Adrenal gland (tissue), 19 donors: ENCODE measurements at places on chromosomes 1 and 21. TPM values are rescaled to one million over a fixed set of nuclear protein-coding genes. Genes with fewer than 3 reads are reported as not detected.
A peak's percentile ranks its signal among the peaks of the same experiment; 100 is the strongest.

YARS1 gene
- polyA plus RNA-seq = 183 TPM

CHAF1B gene
- polyA plus RNA-seq = 0.77 TPM

AJAP1 gene
- polyA plus RNA-seq = 0.32 TPM

DNA sequence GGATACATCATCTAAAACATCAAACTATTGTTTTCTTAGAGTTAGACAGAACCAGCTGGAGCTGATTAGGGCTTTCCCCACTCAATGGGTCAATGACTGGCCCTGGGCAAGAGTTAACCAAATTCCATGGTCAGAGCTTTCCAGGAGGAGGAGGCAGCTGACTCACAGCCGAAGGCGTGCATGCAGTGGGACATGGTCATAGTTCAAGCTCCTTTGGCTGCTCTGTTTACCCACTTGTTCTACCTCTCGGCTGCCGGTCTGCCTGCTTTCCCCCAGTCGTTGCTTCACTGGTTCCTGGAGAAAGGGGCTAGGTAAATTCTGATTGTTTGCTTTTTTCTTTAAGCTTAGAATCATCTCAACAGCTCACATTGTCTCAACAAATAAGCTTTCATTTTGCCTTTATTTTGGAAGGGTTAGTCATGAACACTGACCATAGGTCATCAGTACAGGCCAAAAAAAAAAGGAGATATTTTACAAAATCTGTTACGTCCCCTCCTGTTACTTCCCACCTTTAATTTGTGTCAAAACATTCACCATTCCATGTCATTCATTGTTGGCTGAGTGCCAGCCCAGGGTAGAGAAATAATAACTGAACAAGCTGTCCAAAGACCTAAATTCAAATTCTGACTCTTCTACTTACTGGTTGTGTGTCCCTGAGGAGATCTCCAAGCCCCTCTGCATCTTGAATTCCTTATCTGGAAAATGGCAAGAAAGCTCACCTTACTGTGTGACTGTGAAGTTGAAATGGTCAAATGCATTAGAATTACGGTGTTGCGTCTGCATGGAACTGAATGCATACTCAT, 12.0 kb downstream of the MAB21L3 start:
- H3K27me3 ChIP-seq = no peaks in the 10 kb centered on the region
- H3K36me3 ChIP-seq = no peaks in the 10 kb centered on the region
- no peaks in the 10 kb centered on the region for H3K4me1 ChIP-seq
- no peak overlapping the region for H3K4me3 ChIP-seq
- H3K27ac ChIP-seq = no peak overlapping the region

- no peaks in the 10 kb centered on the region for H3K4me1 ChIP-seq
- no peak overlapping the region for H3K27ac ChIP-seq
- no peak for DNase-seq
- H3K36me3 ChIP-seq = no peaks in the 10 kb centered on the region
Observed at GRCh38 chr1:109944541-109944940, 33.9 kb downstream of the CSF1 start.

GRCh38 chr1:97570691-97571090, 350.1 kb downstream of the DPYD start:
- no peaks in the 10 kb centered on the region for H3K27me3 ChIP-seq
- H3K4me1 ChIP-seq = no peaks in the 10 kb centered on the region
- peaks cover 2% of the 10 kb centered on the region for H3K36me3 ChIP-seq
- H3K4me3 ChIP-seq = no peak overlapping the region
- no peak overlapping the region for H3K27ac ChIP-seq

- H3K4me3 ChIP-seq = no peak overlapping the region
- peaks cover 10% of the 10 kb centered on the region for H3K4me1 ChIP-seq
- no peaks in the 10 kb centered on the region for H3K27me3 ChIP-seq
Observed at GRCh38 chr1:54804471-54805132, 3.5 kb upstream of the TTC22 start.

DNA sequence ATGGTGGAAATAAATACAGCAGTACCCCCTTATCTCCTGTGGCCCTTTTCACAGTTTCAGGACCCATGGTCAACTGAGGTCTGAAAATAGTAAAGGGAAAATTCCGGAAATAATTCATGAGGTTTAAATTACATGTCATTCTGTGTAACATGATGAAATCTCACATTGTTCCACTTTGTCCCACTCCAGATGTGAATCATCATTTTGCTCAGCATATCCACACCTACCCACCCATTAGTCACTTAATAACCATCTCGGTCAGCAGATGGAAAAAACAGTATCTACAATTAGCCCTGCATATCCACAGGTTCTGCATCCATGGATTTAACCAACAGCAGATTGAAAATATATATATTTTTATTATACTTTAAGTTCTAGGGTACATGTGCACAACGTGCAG, 86.9 kb upstream of the GORAB start:
- no peak overlapping the region for H3K27ac ChIP-seq
- H3K4me1 ChIP-seq = no peaks in the 10 kb centered on the region
- no peaks in the 10 kb centered on the region for H3K36me3 ChIP-seq

DNA sequence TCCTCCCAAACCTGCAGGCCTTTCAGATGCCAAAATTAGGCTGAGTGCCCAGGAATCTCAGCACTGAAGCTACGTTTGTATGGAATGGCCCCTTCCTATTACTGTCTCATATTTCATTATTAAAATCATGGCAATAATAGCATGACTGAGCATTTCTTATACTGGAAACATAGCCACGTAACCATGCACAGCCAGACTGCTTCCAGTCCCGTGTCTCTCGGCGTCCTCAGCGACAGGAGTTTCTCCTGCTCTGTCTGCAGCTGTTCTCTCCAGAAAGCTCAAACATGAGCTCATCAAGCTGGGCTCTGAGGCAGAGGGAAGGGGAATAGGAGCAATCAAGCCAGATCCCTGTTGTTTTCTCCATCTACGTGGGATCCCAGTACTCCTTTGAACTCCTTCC, 104.0 kb downstream of the CDC7 start:
- no peak overlapping the region for H3K27ac ChIP-seq
- no peaks in the 10 kb centered on the region for H3K36me3 ChIP-seq
- H3K27me3 ChIP-seq = no peaks in the 10 kb centered on the region
- no peak for DNase-seq

- no peak overlapping the region for H3K4me3 ChIP-seq
- no peaks in the 10 kb centered on the region for H3K27me3 ChIP-seq
- H3K27ac ChIP-seq = no peak overlapping the region
- peaks cover 15% of the 10 kb centered on the region for H3K4me1 ChIP-seq
- DNase-seq = no peak
- H3K36me3 ChIP-seq = no peaks in the 10 kb centered on the region
Observed at GRCh38 chr1:236806634-236807033, 11.5 kb downstream of the MTR start.

- H3K4me1 ChIP-seq = no peaks in the 10 kb centered on the region
- no peak overlapping the region for H3K27ac ChIP-seq
Observed at GRCh38 chr1:213931836-213932235, 55.9 kb upstream of the PROX1 start.

GRCh38 chr1:59238333-59238934, 58.5 kb upstream of the FGGY start:
- H3K36me3 ChIP-seq = no peaks in the 10 kb centered on the region
- no peak for DNase-seq
- no peak overlapping the region for H3K4me3 ChIP-seq
- no peaks in the 10 kb centered on the region for H3K27me3 ChIP-seq
- H3K4me1 ChIP-seq = peaks cover 3% of the 10 kb centered on the region
- no peak overlapping the region for H3K27ac ChIP-seq

DNA sequence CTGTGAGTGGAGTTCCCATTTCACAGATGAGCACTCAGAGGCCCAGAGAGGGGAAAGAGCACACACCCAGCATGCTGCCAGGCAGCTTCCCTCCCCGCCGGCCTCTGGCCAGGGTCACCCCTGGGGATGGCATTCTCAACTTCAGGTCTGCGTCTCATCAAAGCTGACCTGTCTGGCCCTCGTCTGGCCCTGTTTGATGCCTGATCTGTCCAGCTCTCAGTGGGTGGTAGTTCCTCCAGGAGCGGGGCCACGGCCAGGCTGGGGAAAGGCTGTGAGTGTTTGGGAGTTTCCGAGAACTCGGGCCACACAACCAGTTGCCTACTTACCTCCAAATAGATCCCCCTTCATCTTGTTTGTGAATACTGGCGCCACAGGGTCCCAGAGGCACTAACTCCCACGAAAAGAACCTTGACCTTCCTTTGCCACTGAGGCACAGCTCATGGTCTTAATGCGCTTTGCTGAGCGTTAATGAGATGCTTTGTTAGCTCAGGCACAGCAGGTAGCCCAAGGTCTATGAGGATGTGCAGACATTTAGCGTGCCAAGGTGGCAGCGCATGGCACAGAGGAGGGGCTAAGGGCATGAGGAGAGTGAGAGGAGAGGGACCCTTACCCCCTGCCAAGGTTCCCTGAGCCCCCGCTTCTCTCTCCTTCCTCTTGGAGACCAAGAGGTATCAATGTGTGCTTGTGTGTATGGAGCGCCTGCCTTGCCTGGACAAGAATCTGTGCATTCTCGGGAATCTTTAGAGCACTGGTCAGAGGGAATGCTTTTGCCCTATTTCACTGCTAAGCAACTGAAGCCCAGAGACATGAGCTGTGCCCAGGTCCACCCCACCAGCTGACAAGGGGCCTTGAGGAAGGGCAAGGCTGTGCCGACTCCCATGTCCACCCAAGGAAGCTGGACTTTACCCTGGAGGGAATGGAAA, 61.2 kb downstream of the DISP3 start:
- no peak for DNase-seq
- no peaks in the 10 kb centered on the region for H3K4me1 ChIP-seq
- H3K27me3 ChIP-seq = peaks cover 4% of the 10 kb centered on the region
- no peak overlapping the region for H3K4me3 ChIP-seq

- H3K36me3 ChIP-seq = no peaks in the 10 kb centered on the region
- H3K4me1 ChIP-seq = no peaks in the 10 kb centered on the region
- H3K27ac ChIP-seq = no peak overlapping the region
Observed at GRCh38 chr1:29387210-29387609, 150.9 kb downstream of the PTPRU start.

DNA sequence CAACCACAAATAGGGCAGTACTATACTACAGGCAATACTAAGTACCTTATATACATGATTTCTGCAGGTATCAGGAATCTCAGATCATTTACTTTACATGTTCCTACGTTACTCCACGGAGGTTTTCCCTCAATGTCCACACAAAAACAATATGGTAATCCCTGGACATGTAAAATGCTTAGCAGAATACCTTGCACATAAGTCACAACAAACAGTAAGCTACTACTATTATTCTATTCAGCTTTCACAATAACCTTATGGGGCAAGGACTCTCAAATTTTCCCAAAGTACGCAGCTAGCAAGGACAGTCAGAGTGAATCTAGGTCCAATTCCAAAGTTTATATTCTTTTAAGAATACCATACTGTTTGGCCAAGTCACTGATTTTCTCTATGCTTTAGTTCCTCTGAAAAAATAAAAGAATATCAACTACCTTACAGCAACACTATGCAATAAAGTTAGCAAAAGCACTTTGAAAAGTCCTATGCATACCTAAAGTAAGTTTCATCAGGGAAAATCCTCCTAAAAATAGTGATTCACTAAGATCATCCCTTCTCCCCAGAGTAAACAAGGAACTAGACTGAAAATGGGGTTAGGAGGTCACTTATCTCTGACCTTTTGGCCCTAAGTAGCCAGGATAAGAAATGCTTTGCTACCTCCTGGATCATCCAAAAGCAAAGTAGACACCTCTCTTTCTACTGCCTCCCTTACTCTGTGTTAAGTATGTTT, 67.4 kb downstream of the LUZP1 start:
- H3K4me1 ChIP-seq = peaks cover 57% of the 10 kb centered on the region
- H3K27me3 ChIP-seq = no peaks in the 10 kb centered on the region
- peak overlapping the region; percentile 88 for H3K27ac ChIP-seq
- no peaks in the 10 kb centered on the region for H3K36me3 ChIP-seq
- no peak for DNase-seq
- H3K4me3 ChIP-seq = no peak overlapping the region

DNA sequence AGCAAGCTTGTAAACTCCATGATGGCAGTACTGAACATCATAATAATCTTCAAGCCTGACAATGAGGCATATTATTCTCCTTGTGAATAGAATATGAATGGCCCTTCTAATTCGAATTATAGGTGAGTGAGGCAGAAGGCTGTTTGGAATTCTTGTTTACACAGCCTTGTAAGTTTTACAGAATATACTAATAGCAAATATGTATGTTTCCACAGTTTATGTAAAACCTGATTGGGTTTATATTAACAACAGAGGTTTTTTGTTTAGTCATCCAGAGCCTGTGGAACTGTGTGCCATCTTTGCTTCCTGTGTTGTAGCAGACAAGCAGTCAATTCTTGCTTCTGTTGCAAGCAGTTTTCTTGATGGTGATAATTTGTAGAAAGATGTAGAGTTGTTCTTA, 8.0 kb downstream of the OSBPL9 start:
- no peak overlapping the region for H3K4me3 ChIP-seq
- peaks cover 2% of the 10 kb centered on the region for H3K4me1 ChIP-seq
- no peak for DNase-seq
- H3K27ac ChIP-seq = no peak overlapping the region
